ENCODE measurements at places on chromosomes 12 and 14. TPM values are rescaled to one million over a fixed set of nuclear protein-coding genes. Genes with fewer than 3 reads are reported as not detected.

- H3K27me3 ChIP-seq: peaks cover 27% of the 10 kb centered on the region
- H3K27ac ChIP-seq: no peak overlapping the region
- DNase-seq: no peak
- H3K4me3 ChIP-seq: no peak overlapping the region
- peaks cover 7% of the 10 kb centered on the region for H3K4me1 ChIP-seq
These were observed 8.1 kb upstream of the STAB2 start for GRCh38 chr12:103578926-103579325.

- peaks cover 34% of the 10 kb centered on the region for H3K36me3 ChIP-seq
- H3K27me3 ChIP-seq: peaks cover 18% of the 10 kb centered on the region
- H3K27ac ChIP-seq: no peak overlapping the region
These were observed 6.0 kb downstream of the ZNF219 start for GRCh38 chr14:21092273-21093011.

GRCh38 chr12:64625243-64626077, 15.2 kb downstream of the RASSF3 start:
- DNase-seq: no peak
- peak overlapping the region; percentile 93 for H3K27ac ChIP-seq
- peaks cover under 1% of the 10 kb centered on the region for H3K36me3 ChIP-seq

GRCh38 chr14:22748206-22748605, 18.3 kb upstream of the OXA1L start:
- H3K4me1 ChIP-seq: peaks cover 6% of the 10 kb centered on the region
- H3K36me3 ChIP-seq: no peaks in the 10 kb centered on the region
- no peak overlapping the region for H3K27ac ChIP-seq
- no peak overlapping the region for H3K4me3 ChIP-seq
- DNase-seq: no peak

The WIF1 gene
- not detected for total RNA-seq

DNA sequence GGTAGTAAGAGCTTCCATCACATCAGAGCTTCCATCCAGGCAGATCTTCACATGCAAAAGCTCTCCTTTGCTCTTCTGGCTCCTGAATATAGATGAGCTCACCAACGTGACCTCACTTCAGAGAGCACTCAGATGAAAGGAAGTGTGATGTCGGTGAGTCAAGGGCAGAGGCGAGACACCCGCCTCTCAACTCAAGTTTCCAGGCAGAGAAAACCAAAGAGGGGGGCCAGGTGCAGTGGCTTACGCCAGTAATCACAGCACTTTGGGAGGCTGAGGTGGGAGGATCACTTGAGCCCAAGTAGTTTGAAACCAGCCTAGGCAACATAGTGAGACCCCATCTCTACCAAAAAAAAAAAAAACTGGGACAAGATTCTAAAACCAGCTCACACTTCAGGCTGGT, 126.9 kb downstream of the DUSP6 start:
- H3K27ac ChIP-seq: no peak overlapping the region
- DNase-seq: no peak

GRCh38 chr14:36822685-36823084, 161.0 kb downstream of the PAX9 start:
- no peak overlapping the region for H3K27ac ChIP-seq
- H3K4me1 ChIP-seq: peaks cover 14% of the 10 kb centered on the region
- H3K4me3 ChIP-seq: no peak overlapping the region
- no peak for DNase-seq
- no peaks in the 10 kb centered on the region for H3K27me3 ChIP-seq

DNA sequence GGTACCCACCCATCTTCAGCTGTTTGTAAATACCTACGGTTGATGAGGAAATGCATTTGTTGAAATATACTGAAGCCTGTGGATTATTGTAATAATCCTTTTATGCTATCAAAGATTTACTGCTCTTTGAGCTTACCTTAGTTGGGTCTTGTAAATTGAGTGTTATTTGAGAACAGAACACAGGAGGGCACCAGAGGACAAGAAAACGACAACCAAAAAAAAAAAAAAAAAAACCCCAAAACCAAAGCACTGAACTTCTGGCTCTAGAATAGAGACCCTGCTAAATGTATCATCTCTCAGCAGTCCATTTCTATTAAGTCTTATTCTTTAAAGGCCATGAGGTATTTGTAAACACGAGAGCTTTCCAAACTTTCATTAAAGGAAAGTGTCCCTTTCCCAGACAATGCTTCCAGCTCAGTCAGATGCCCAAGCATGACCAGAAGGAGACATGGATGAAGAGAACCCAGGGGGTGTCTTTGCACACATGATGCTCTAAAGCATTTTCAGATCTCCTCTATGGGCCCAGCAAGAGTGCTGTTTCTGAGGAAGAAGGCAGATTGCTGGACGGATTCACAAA, 763.9 kb downstream of the NRXN3 start:
- peaks cover 19% of the 10 kb centered on the region for H3K27me3 ChIP-seq
- peak; percentile 20 for DNase-seq
- H3K36me3 ChIP-seq: no peaks in the 10 kb centered on the region
- H3K4me1 ChIP-seq: no peaks in the 10 kb centered on the region

- H3K27ac ChIP-seq: no peak overlapping the region
- no peaks in the 10 kb centered on the region for H3K36me3 ChIP-seq
- no peak for DNase-seq
- H3K4me3 ChIP-seq: no peak overlapping the region
These were observed 94.1 kb downstream of the PIK3C2G start for GRCh38 chr12:18355429-18355828.

- peaks cover 11% of the 10 kb centered on the region for H3K4me1 ChIP-seq
- H3K27me3 ChIP-seq: no peaks in the 10 kb centered on the region
- no peak overlapping the region for H3K4me3 ChIP-seq
- peak overlapping the region; percentile 7 for H3K27ac ChIP-seq
- no peak for DNase-seq
- H3K36me3 ChIP-seq: peaks cover 32% of the 10 kb centered on the region
These were observed 114.4 kb downstream of the VRK1 start for GRCh38 chr14:96911499-96912149.

GRCh38 chr12:64882687-64883086, 58.2 kb downstream of the TBC1D30 start:
- peaks cover 5% of the 10 kb centered on the region for H3K4me1 ChIP-seq
- no peak overlapping the region for H3K27ac ChIP-seq
- H3K4me3 ChIP-seq: no peak overlapping the region
- DNase-seq: no peak
- peaks cover 6% of the 10 kb centered on the region for H3K27me3 ChIP-seq

The SERPINA12 gene
- total RNA-seq: not detected

GRCh38 chr14:52907949-52908348, 42.9 kb downstream of the FERMT2 start:
- peaks cover 4% of the 10 kb centered on the region for H3K4me1 ChIP-seq
- no peak overlapping the region for H3K27ac ChIP-seq
- H3K27me3 ChIP-seq: no peaks in the 10 kb centered on the region
- no peak for DNase-seq
- peaks cover 18% of the 10 kb centered on the region for H3K36me3 ChIP-seq

GRCh38 chr14:99393059-99393655, 87.5 kb downstream of the SETD3 start:
- no peaks in the 10 kb centered on the region for H3K27me3 ChIP-seq
- no peaks in the 10 kb centered on the region for H3K36me3 ChIP-seq
- peak overlapping the region; percentile 30 for H3K27ac ChIP-seq

DNA sequence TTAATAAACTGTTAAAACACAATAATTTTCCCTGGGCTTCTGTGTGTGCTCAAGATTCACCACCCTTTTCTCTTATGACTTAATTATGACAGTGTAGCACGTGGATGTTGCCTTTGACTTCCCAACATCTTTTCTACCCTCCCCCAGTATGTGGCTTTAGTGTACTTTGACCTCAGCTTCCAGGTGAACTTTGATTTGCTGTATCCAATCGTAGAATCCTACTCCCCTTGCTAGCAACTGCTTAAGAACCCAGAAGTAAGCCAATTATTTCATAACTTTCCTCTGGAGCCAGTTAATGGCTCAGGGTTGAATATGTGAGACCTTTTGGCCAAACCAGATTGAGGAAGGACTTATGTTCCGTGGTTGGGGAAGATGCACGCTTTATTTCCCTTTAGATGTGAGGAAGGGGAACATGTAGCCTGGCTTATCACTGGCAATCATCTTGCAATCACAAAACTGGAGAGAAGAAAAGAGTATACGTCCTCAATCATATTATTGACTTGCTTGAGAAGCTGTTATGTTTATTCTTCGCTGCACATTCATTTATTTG, 259.6 kb upstream of the ATP2B1 start:
- no peak for DNase-seq
- H3K4me3 ChIP-seq: no peak overlapping the region
- peaks cover 19% of the 10 kb centered on the region for H3K4me1 ChIP-seq

GRCh38 chr14:51073731-51074130, 21.2 kb downstream of the TRIM9 start:
- H3K27ac ChIP-seq: no peak overlapping the region
- no peak overlapping the region for H3K4me3 ChIP-seq
- DNase-seq: no peak
- no peaks in the 10 kb centered on the region for H3K4me1 ChIP-seq
- H3K36me3 ChIP-seq: peaks cover 16% of the 10 kb centered on the region

The NELL2 gene
- 89.1 TPM for total RNA-seq

DNA sequence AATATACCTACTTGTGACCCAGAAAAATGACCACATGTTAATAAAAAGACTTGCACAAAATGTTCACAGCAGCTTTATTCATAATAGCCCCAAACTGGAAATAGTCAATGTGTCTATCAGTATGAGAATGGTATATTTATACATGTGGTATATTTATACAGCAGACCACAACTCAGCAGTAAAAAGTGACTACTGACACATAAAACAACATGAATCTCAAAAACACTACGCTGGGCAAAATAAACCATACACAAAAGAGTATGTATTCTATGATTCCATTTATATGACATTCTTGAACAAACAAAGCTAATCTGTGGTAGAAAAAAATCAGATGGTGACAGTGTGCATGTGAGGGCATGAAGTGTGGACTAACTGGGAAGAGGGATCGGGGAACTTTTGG, 35.1 kb downstream of the ARF6 start:
- no peaks in the 10 kb centered on the region for H3K36me3 ChIP-seq
- DNase-seq: no peak
- H3K27me3 ChIP-seq: no peaks in the 10 kb centered on the region
- no peak overlapping the region for H3K27ac ChIP-seq
- H3K4me3 ChIP-seq: no peak overlapping the region

The INSM2 gene
- total RNA-seq: 0.09 TPM

DNA sequence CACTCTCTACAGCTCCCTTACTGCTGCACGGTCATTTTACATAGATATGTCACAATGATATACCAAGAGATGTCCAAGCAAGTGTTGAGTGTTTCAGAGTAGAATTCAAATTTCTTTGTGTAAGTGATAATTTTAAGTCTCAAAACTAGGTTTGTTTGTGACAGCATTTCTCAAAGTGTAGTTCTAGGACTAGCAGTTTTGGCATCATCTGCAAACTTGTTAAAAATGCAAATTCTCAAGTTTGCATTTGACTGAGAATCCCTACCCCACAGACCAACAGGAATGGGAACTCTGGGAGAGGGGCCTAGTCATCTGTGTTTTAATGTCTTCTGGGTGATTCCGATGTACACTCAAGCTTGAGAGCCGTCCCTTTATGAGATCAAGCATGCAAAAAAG, 97.6 kb downstream of the HELB start:
- H3K4me3 ChIP-seq: no peak overlapping the region
- no peaks in the 10 kb centered on the region for H3K27me3 ChIP-seq
- H3K27ac ChIP-seq: no peak overlapping the region
- DNase-seq: no peak

- peaks cover 9% of the 10 kb centered on the region for H3K4me1 ChIP-seq
- no peak overlapping the region for H3K27ac ChIP-seq
- no peaks in the 10 kb centered on the region for H3K36me3 ChIP-seq
- DNase-seq: no peak
These were observed 233.8 kb downstream of the DACT1 start for GRCh38 chr14:58871573-58871972.

The UBE2N gene
- total RNA-seq: 185 TPM

DNA sequence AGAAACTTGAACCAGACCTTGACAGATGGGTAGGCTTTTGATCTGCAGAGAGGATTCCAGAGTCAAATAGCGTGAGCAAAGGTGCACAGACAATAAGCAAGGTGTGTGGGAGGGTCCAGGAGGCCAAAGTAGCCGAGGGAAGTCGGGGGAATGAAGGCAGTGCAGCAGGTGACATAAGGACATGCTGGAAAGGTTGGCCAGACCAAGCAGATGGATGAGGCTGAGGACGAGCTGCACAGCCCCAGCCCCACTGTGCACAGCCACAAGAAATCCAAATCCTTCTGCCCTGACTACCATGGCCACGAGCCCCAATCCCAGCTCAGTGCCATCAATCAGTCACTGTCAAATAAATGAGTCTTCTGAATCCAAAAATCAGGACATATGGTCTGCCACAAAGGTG, 5.4 kb downstream of the TTC7B start:
- no peak overlapping the region for H3K27ac ChIP-seq
- no peaks in the 10 kb centered on the region for H3K36me3 ChIP-seq
- H3K4me1 ChIP-seq: peaks cover 42% of the 10 kb centered on the region
- no peaks in the 10 kb centered on the region for H3K27me3 ChIP-seq
- H3K4me3 ChIP-seq: peak overlapping the region; percentile 2

The RAB2B gene
- 31.6 TPM for total RNA-seq
